Activated naive CD8-positive, alpha-beta T cell treated with anti-CD3 and anti-CD28 coated beads for 36 hours (primary cell): ENCODE measurements at places on chromosomes 16 and 17. TPM values are rescaled to one million over a fixed set of nuclear protein-coding genes. Genes with fewer than 3 reads are reported as not detected.

DNA sequence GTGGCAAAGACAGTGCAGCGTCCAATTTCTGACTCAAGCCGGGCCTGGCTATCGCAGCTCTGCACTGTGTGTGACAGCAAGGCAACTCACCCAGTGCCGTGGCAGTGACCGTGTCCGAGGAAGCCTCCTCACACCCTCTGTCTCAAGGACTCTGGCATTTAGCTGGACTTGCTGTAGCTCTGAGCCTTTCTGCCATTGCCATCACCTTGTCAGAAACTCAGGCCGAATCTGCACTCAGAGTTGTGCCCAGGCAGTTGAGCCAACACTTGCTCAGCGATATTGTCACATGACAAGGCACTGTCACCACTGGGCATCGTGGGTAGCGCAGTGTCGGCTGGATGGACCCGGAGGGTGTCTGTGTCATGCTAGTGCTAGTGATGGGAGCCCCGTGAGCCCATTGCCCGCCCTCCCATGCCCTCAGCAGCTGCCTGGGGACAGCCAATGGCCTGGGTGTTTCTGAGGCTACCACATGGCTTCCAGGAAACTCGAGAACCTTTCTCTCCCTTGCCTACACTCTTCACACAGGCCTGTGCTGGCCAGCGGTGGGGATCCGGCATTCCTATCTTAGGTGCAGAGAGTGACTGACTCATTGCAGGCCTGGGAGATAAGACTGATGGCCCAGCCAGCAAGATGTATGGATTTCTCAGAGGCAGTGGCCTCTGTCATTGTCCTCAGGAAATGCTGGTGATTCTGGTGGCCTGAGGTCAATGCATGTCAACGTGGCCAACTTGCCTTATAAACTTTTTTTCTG, 22.1 kb upstream of the STH start:
- no peak for DNase-seq

GRCh38 chr17:6095501-6095900, 25.3 kb downstream of the WSCD1 start:
- no peak for DNase-seq

CHST6 gene
- total RNA-seq, result 0.06 TPM

GRCh38 chr16:77282345-77282744, 83.1 kb downstream of the SYCE1L start:
- no peak for DNase-seq

DNA sequence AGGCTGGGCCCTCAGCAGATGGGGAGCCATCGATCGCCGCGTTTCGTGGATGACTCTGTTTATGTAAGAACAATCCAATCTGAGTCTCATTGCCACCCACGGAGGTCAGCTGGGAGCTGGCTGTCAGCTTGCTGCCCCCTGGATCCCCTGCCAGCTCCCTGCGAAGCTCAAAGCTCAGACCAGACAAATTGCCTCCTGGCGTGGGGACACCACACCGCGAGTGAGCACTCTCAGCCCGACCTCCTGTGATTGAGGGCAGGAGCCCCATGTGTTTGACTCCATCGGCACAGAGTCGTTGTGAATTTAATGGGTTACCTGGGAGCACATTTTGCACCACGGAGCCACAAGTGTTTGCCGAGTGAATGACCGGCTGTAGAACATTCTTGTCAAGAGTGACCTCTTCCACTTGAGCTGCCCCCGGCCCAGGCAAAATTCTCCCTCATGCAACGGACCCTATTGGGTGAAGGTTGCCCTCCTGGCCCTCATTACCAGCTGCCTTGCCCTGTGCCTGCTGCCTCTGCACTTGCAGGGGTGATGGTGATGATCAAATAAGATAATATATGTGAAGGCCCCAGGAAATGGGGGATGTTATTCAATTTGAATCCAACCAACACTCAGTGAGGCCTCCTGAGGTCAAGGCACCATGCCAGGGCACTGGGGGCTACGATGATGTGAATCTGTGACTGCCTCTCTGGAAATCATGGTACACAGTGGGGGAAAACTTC, 7.6 kb upstream of the GFAP start:
- DNase-seq, result no peak

KAT2A gene
- 49.1 TPM for total RNA-seq

DNA sequence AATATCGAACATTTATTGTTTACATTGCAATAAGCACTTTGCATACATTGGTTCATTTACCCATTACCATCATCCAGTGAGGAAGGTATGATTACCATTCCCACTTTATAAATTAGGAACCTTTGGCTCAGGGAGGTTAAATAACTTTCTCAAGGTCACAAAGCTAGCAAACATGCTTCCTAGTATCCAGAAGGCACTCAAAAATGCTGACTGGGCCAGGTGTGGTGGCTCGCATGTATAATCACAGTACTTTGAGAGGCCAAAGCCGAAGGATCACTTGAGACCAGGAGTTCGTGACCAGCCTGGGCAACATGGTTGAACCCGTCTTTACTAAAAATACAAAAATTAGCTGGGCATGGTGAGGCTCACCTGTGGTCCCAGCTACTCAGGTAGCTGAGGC, 259.6 kb downstream of the TMEM114 start:
- DNase-seq, result no peak

SSTR5 gene
- not detected for total RNA-seq

C16orf46 gene
- 0.36 TPM for total RNA-seq

- no peak for DNase-seq
Measured at GRCh38 chr17:56925088-56925487, 11.2 kb upstream of the TRIM25 start.

- no peak for DNase-seq
Measured at GRCh38 chr17:66459811-66460270, 157.4 kb downstream of the PRKCA start.

SLC16A5 gene
- total RNA-seq, result 2.1 TPM

KRTAP2-2 gene
- not detected for total RNA-seq

GRCh38 chr17:50218771-50219315, 17.4 kb upstream of the COL1A1 start:
- no peak for DNase-seq

GRCh38 chr17:73482894-73483293, 161.4 kb downstream of the SDK2 start:
- no peak for DNase-seq

- no peak for DNase-seq
Measured at GRCh38 chr16:24359490-24359889, 103.4 kb downstream of the CACNG3 start.
